ENCODE measurements at places on chromosomes 16 and 17.

DNA sequence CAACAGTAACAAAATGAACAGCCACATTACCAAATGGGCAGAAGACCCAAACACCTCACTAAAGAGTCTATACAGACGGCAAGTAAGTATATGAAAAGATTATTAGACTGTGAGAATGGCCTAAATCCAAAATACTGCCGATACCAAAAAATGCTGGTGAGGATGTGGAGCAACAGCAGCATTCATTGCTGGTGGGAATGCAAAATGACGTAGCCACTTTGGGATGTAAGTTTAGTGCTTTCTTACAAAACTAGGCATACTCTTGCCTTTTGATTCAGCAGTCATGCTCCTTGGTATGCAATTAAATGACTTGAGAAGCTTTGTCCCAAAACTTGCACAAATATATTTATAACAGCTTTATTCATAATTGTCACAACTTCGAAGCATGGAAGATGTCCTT is 43.8 kb downstream of the RABEP1 start:
- DNase-seq: no peak

DNA sequence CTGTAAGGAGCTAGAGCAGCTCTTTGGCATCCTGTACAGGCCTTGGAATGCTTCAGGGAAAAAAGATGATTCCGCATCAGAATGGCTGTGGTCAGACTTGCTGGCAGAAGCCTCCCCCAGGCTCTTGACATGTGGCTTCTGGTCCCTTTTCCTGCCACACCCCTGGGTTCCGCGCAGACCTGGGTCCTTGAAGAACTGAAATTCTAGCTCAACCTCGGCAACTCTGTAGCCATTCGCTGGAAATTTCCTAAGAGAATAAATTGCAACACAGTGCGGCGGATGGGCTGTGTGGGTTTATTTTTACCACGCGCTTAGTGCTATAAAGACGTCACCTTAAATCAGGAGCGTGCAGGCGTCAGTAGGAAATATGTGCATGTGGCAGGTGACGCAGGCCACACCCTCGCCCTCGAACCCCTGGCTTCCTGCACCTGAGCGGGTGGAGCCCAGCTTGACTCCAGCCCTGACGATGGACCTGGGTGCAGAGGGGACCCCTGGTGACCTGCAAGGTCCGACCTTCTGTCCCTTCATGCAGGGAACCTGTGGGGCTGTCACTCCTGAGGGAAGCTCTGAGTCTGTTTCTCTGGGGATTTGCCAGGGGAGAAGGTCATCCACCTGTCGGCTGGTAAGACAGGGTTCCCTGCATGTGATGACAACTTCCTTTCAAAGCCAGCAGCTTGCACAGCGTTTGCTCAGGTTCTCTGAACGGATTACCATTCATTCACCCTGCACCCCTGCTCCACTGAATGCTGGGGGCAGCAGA is 46.3 kb downstream of the METRNL start:
- DNase-seq: no peak

GRCh38 chr16:13289515-13289914 is 388.1 kb downstream of the SHISA9 start:
- DNase-seq: no peak

DNA sequence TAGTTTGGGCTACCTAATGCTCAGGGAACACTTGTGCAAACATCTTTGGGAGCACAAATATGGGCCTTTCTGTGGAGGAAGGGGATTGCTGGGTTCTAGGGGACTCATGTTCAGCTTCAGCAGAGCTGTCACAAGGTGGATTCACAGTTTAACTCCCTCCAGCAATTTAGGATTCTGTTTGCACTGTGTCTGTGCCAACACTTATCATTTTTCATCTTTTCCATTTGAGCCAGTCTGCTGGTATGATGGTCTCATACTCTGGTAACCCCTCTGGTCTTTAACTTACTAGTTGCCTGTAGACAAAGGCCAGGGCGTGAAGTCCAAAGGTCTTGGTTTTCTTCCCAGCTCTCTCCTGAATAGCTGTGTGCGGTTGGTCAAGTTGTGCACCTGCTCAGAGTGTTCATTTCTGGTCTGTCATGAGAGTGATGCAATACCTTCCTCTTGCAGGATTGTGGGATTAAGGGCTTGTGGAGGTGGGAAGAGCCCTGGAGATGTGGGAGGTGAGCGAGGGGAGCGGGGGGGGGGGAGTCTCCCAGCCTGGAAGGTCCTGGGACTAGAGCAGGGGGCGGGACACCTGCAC is 152.6 kb downstream of the CMIP start:
- DNase-seq: no peak

DNA sequence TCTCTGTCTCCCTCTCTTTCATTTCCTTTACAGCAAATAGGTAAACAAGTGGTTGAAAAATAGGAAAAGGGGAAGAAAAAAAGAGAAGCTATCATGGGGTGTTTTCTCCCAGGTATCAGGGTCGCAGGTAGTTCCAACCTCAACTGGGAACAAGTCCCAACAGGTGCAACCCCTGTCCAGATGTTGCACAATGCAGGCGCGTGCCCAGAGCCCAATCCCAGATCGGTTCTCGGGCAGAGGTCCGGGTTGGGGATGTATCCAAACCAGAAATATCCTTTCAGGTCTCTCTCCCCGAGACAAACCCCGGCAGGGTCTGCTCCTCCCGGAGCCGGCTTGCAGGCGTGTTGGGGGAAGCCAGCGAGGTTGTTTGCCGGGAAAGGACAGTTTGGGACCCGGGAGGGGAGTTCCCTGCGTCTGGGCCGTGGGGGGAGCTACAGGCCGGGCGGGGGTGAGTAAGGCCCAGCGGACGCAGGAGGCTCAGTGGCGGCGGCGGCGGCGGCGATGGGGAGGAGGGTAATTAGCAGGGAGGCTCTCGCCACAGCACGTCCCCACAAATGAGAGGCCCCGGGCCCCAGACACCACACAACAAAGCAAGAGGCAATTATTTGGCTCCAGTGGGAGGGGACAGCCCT is 21.2 kb upstream of the SP6 start:
- no peak for DNase-seq

DNA sequence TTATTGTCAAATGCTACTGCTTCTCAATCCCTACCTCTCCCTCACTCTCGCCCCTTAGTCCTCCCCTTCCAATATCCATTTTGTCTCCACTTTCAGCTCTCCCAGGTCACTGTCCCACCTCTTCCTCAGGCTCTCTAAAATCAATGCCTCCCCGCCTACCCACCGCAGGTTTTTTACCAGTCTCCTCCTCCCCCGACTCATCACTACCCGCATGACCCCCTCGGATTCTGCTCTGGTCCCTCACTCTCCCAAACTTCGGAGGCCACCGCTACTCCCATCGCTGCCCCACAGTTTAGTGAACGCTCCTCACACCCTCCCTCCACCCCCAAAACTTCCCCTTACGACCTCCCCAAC is 513 bp downstream of the CRLF3 start:
- DNase-seq: no peak

DNA sequence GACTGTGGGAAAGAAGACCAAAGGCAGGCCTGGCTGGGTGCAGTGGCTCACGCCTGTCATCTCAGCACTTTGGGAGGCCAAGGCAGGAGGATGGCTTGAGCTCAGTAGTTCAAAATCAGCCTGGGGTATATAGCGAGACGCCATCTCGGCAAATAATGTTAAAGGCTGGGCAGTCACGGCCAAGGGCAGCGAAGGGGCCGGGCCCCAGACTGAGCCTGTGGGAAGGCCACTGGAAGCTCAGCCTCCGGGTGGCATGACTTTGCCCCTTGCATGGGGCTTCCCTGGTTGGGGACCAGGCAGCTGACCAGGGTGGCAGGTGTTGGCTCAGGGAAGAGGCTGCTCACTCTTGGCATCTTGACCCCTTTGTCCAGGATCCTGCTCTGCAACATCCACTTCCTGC is 14.0 kb upstream of the CD300LD start:
- no peak for DNase-seq

DNA sequence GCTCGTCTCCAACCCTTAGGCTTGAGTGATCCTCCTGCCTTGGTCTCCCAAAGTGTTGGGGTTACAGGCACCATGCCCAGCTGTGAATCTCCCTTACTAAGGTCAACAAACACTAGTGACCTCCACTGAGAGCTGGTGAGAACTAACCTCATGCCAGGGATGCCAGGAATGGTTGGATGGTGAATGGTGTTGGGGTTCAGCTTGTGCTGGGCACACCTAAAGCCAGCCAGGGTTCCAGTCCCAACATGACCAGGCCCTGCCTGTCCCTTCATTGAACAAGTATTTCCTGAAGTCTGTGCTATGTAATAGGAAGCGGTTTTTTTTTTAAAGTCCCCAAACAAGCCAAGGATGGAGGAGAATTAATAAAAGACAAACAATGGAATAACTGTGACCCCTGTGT is 56.0 kb upstream of the TOB1 start:
- DNase-seq: no peak

DNA sequence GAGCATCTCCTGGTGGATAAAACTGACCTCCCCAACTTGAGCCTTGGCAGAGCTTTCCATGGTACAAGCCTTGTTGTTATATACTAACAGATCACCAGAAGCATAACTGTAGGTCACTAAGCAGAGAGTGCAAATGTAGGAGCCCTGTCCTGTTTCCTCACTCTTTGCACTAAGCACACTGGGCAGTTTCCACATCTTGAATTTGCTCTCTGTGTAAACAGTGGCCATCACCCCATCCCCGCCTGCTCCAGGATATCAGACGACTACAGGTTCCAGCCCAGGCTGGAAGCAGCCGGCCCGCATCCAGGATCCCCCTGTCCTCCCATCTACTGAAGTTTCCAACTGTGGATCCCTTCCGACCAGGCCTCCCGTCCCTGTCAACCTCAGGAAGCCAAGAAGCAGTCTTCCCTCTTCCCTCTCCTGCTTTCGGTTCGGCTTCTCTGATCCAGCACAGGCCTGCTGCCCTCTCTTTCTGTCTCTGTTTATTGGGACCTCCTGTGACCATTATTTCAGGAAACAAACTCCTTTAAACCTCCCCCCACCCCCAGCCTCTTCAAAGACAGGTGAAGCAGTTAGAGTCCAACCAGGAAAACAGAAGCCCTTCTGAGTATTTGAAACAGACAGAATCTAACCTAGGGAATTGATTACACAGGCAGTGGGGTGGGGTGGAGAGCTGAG is 22.6 kb upstream of the CACNG4 start:
- DNase-seq: no peak

Measured in GM12892 (cell line).